ENCODE measurements at places on chromosomes 4 and X.

DNA sequence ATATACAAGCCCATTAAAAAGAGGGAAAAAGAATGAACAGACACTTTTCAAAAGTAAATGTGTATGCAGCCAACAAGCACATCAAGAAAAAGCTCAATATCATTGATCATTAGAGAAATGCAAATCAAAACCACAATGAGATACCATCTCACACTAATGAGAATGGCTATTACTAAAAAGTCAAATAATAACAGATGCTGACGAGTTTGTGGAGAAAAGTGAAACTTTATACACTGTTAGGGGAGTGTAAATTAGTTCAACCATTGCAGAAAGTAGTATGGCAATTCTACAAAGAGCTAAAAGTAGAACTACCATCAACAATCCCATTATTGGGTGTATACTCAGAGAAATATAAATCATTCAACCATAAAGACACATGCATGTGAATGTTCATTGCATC lies 203.0 kb downstream of the ARAP2 start:
- DNase-seq = no peak

DNA sequence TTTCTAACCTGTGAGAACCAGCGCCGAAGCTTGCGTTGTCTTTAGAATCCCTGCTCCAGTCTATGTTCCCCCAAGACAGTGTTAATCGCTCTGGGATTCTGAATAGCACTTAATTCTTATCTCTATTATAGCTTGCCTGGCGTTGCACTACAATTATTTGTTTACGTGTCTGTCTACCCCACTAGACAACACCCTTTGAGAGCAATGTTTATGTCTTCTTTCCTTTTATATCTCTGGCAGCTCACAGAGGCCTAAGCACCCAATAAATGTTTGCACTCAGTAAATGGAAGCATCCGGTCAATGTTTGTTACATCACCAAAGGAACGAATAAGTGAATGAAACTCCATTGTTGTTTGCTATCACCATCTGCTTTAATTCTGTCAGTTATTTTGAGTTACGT lies 4.8 kb upstream of the NHS start:
- DNase-seq = no peak

DNA sequence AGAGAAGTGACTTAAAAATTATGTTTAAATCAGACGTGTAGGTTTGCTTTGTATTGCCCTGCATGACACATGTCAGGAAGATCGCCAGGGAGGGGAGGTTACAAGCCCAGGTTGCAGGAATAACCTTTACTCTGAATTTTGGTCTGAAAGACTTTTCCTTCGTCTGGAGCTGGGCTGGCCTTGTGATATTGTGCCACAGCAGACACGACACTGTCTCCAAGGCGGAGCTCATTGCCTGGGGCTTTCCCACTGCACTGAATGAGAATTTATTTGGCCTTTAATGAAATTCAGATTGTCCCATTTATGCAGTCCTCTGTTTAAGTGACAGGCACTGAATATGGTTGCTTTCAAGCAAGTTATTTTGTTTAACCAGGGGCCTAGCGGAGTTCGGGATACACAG lies 45.1 kb downstream of the RHOH start:
- no peak for DNase-seq

- DNase-seq = no peak
These were observed 401.2 kb upstream of the CNKSR2 start for GRCh38 chrX:20973038-20973437.

GRCh38 chr4:8832113-8832915 lies 39.3 kb downstream of the HMX1 start:
- no peak for DNase-seq

- DNase-seq = no peak
These were observed 22.7 kb upstream of the GPR50 start for GRCh38 chrX:151153667-151154066.

- no peak for DNase-seq
These were observed 23.8 kb upstream of the ADH7 start for GRCh38 chr4:99458911-99459447.

- DNase-seq = no peak
These were observed 145.3 kb downstream of the DTHD1 start for GRCh38 chr4:36426741-36427140.

GRCh38 chr4:166657261-166657660 lies 577.0 kb downstream of the SPOCK3 start:
- DNase-seq = no peak

GRCh38 chr4:158906073-158906472 lies 137.2 kb downstream of the FNIP2 start:
- peak; percentile 30 for DNase-seq

GRCh38 chr4:134027931-134028330 lies 173.7 kb downstream of the PABPC4L start:
- no peak for DNase-seq

- no peak for DNase-seq
These were observed 4.7 kb upstream of the KLF3 start for GRCh38 chr4:38659346-38659745.

GRCh38 chrX:73262991-73263390 lies 48.3 kb upstream of the NAP1L2 start:
- DNase-seq = peak; percentile 8

GRCh38 chrX:120536061-120536460 lies 24.7 kb downstream of the CUL4B start:
- no peak for DNase-seq

DNA sequence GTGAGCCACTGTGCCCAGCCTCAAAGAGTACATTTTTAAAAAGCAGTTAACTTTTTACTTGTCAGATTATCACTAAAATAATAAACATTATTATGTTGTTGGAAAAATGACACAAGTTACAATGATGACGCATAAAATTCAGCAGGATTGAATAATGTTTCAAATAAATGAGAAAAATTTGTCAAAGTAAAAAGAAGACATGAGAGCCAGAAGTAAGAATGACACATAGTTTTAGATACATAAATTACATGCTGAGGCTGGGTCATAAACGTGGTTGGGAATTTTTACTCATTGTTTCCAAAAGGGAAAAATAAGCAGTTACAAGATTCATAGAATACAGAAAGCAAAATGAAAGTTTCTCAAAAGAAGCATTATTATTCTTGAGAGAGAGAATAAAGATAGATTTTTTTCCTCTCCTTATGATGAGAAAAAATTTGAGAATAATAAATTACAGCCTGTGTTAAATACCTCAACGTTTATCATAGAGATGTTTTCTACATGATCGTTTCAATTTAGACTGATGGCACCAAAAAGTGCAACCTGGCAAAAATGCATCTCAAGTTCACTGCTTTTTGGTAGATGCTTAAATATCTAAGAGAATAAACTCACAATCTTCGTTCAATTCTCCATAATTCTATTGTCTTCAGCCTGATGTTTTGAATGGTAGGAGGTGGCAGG lies 40.4 kb downstream of the GUCY1B1 start:
- DNase-seq = no peak
